ENCODE measurements at places on chromosomes 5 and 9.

DNA sequence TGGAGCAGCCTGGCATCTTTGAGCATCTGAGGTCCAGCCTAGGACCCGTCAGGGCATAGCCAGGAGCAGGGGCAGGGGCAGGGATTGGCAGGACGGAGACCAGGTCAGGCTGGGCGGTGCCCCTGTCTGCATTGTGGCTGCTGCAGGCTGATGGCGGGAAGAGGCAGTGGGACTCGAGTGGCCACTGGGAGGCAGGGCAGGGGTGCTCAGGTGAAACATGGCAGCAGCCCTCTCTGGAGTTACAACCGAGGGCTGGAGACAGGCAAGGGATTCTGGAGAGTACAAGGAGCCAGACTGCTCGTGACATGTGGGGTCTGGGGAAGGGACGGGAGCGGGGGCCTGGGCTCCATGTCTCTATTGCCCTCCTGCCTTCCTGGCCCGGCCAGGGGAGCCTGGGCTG lies 97.4 kb upstream of the RAPGEF1 start:
- no peak overlapping the region for H3K4me3 ChIP-seq
- H3K36me3 ChIP-seq, result no peaks in the 10 kb centered on the region

DNA sequence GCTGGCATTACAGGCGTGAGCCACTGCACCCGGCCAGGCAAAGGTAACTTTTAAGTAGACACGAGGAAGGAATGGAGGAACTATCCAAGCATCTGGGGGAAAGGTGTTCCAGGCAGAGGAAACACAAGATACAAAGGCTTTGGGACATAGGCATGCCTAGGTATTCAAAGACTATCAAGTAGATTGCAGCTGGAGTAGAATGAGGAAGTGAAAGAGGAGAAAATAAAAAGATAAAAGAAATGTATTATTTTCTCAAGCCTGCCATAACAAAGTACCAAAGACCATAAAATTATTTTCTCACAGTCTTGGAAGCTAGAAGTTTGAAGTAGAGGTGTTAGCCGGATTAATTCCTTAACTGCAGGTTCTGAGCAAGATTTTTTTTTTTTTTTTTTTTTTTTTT lies 39.9 kb upstream of the GRIN3A start:
- DNase-seq, result no peak
- H3K27ac ChIP-seq, result no peak overlapping the region
- no peaks in the 10 kb centered on the region for H3K36me3 ChIP-seq
- no peaks in the 10 kb centered on the region for H3K27me3 ChIP-seq
- H3K4me1 ChIP-seq, result no peaks in the 10 kb centered on the region
- no peak overlapping the region for H3K4me3 ChIP-seq

DNA sequence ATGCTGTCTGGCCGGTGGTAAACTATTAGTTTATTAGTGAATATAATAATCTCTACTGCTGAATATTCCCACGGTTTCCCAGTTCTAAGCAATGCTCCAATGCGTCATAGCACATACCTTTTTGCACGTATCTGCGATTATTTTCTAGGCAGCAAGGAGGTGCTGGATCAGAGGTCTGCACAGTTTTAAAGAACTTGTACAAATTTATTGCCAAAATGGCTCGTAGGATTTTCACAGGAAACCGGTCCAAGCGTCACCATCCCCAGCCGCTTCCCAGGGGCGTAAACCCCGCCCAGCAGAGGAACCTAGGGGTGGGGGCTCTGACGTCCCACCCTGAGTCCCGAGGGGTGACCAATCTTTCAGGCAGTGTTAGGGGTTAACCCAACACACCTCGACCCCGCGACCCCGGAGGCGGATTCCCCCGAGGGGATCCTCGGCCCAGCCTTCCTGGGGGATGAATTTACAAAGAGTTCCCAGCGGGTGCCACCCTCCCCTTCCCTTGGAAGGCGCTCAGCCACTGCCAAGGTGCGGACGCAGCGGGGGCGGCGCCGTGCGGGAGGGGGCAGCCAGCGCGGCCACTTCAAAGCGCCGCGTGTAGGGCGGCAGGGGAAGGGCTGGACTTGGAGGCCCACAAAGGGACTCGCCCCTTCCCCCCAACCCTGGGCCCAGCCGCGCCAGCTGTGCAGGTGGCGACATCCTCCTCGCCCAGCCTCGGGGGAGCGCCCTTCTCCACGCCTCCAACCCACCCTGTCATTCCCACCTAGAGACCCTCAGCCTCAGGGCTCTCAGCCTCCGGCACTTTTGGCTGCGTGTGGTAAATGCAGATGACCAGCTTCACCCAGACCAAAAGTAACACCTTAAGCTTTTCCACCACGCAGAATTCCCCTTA lies 43.5 kb upstream of the TCF7 start:
- H3K36me3 ChIP-seq, result no peaks in the 10 kb centered on the region
- peak; percentile 66 for DNase-seq
- peaks cover 10% of the 10 kb centered on the region for H3K4me1 ChIP-seq
- H3K27ac ChIP-seq, result no peak overlapping the region

- no peaks in the 10 kb centered on the region for H3K27me3 ChIP-seq
- no peaks in the 10 kb centered on the region for H3K4me1 ChIP-seq
- no peak for DNase-seq
- H3K36me3 ChIP-seq, result peaks cover 10% of the 10 kb centered on the region
These were observed 1.0 kb downstream of the TRIP13 start for GRCh38 chr5:893711-894110.

- H3K4me1 ChIP-seq, result peaks cover 4% of the 10 kb centered on the region
- H3K27me3 ChIP-seq, result no peaks in the 10 kb centered on the region
- H3K4me3 ChIP-seq, result no peak overlapping the region
- peak; percentile 5 for DNase-seq
- peaks cover 12% of the 10 kb centered on the region for H3K36me3 ChIP-seq
These were observed 158.4 kb downstream of the NIPBL start for GRCh38 chr5:37034955-37035354.

DNA sequence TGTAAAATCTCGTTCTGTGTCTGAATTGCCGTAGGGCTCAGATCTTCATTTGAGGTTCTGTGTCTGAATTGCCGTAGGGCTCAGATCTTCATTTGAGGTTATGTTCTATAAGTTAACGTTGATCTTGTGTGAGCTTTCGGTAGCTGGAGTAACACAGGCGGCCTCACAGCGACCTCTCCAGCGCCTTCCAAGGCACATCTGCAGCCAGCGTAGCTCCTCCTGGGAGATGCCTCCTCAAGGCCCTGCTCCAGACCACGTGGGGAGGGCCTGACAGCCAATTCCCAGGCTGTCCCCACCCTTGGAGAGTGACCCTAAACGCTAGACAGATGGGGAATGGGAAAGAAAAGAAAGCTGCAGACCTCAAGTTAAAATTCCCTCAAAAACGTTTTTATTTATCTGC lies 8.7 kb upstream of the AHRR start:
- H3K36me3 ChIP-seq, result peaks cover 74% of the 10 kb centered on the region
- no peak for DNase-seq
- H3K27ac ChIP-seq, result no peak overlapping the region
- H3K4me1 ChIP-seq, result peaks cover 8% of the 10 kb centered on the region
